ENCODE measurements at places on chromosomes 2 and 18.

GRCh38 chr18:3529077-3529476 lies 79.1 kb downstream of the TGIF1 start:
- DNase-seq: no peak

- peak; percentile 28 for DNase-seq
Measured at GRCh38 chr2:46364797-46365457, 67.7 kb downstream of the EPAS1 start.

DNA sequence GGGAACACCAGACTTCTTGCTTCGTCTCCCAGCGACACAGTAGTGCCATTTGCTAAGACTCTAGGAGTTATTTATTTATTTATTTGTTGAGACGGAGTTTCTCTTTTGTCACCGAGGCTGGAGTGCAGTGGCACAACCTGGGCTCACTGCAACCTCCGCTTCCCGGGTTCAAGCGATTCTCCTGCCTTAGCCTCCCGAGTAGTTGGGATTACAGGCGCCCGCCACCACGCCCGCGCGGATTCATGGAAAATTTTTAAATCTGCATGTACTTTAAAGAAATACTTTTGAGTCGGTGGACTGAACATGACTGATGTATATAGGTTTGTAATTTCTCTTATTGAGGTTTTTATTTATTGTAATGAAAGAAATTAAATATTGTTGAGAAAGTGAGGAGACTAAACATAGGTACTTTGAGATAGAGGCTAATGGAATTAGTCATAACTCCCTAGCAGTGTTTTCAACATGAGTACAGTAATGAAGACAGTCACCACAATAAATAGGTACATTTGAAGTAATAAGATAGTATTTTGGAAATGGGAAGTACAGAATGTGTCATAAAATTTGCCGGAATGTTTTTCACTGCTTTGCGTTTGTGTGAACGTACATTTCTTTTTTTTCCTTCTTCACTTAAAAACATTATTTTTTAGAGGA lies 983 bp downstream of the MTX2 start:
- no peak for DNase-seq

DNA sequence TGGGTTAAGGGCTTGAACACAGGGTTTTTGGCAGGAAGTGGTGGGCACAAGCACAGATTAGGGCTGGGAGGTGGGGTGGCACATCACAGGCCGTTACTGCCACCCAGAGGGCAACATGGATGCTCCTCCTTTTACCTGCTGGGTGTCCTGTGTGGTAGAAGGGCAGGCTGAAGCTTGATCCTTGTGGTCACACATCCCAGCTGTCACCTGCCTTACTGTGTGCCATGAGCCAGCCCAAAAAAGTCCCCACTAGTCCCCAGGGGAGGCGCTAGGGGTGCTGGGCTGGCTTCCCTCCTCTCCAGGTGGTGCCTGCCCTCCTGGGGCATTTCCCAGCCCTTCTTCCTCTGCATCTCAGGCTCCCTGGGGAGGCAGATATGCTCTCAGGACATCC lies 50.5 kb upstream of the ALPP start:
- DNase-seq: no peak

- DNase-seq: no peak
Measured at GRCh38 chr2:49026706-49027105, 127.6 kb downstream of the FSHR start.

DNA sequence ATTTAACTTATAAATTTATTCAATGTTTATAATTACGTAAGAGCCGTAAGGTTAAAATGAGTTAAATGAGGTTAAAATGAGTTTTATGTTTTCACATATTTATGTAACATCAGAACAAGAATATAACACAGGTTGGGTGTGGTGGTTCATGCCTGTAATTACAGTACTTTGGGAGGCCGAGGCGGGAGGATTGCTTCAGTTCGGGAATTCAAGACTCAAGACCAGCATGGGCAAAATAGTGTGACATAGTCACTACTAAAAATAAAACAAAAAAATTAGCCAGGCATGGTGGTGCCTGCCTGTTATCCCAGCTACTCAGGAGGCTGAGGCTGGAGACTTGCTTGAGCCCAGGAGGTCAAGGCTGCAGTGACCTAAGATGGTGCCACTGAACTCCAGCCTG lies 9.3 kb upstream of the MBD2 start:
- DNase-seq: no peak

- no peak for DNase-seq
Measured at GRCh38 chr2:150351922-150352321, 135.5 kb downstream of the RND3 start.

GRCh38 chr18:79792096-79792987 lies 5.4 kb upstream of the KCNG2 start:
- no peak for DNase-seq

DNA sequence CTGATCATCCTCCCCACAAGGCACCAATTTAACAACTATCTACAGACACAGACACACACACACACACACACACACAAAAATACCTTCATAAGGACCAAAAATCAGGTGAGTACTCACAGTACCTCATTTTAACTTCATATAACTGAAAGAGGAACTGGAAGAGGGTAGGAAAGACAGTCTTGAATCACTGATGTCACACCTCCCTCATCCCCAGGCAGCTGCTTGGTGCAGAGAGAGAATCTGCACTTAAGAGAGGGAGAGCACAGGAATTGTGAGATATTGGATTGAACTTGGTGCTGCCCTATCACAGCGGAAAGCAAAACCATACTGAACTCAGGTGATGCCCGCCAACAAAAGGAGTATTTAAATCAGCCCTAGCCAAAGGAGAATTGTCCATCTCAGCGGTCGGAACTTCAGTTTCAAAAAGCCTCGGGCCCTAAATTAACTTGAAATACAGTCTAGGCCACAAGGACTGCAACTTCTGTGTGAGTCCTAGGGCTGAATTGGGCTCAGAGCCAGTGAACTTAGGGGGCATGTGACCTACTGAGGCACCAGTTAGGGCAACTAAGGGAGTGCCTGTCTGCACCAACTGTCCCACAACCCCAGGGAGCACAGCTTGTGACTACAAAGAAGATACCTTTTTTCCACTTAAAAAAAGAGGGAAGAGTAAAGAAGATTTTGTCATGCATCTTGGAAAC lies 211.1 kb downstream of the LRATD1 start:
- DNase-seq: no peak

- no peak for DNase-seq
Measured at GRCh38 chr2:20917719-20918572, 95.0 kb upstream of the LDAH start.

GRCh38 chr2:128835342-128835855 lies 516.7 kb upstream of the HS6ST1 start:
- no peak for DNase-seq

DNA sequence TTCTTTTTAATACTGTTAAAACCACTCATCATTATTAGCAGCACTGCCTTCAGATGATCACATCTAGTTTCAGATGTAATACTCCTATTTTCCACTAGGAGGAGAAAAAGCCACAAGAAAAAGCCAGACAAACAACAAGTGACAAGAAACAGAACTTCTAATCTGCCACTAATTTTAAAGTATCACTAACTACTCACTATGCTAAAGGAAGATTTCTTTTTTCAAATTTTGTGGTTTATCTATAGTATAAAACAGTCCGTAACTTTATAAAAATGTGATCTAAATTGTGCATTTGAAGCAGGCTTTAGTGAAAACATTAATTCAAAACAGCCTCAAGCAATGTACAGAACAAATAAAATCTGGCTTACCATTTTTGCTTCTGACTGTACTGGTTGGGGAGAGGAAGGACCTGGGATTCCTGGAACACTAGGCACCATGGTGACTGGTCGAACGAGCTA lies 56.8 kb downstream of the ATF2 start:
- peak; percentile 10 for DNase-seq

GRCh38 chr18:7303316-7304060 lies 72.6 kb downstream of the LRRC30 start:
- no peak for DNase-seq

- no peak for DNase-seq
Measured at GRCh38 chr2:216348756-216349308, 23.5 kb downstream of the MARCHF4 start.

DNA sequence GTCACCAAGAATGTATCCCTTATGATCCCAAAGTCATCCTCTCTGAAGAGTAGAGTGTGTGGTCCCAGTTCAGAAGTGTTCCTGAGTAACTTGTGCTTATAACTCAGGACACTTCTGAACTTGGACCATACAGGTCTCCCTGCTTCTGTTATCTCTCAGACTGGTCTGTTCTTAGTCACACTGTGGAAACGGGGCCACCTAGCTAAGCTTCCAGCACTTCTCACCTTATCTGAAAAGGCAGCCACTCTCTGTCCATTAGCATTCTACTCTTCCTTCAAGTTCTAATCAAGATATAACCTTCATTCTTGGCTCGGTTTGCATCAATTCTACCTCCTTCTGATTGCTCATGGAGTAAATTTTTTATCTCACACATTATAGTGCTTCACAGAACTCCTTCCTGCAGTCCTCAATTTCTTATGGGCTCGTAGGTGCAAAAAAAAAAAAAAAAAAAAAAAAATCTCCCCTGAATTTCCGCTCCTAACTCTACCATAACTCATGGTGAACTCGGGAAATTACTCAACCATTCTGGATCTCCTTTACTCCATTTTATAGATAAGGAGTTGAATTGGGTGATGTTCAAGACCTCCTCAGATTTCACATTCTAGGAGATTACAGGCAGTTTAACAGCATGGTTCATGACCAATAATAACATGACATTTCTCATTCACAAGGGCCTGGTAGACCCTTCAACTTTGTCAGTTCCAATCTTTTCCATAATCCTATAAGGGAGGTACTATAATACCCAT lies 108.4 kb downstream of the TACR1 start:
- DNase-seq: no peak

Data from NCI-H774 (cell line).